Activated CD4-positive, alpha-beta memory T cell treated with anti-CD3 and anti-CD28 coated beads, Interleukin-2, amount 10 ng/mL, durations not matched to agents 7 days and 5 days (primary cell): ENCODE measurements at places on chromosomes 1 and 21.

- DNase-seq = no peak
These were observed 2.8 kb downstream of the ACTRT2 start for GRCh38 chr1:3024019-3024418.

DNA sequence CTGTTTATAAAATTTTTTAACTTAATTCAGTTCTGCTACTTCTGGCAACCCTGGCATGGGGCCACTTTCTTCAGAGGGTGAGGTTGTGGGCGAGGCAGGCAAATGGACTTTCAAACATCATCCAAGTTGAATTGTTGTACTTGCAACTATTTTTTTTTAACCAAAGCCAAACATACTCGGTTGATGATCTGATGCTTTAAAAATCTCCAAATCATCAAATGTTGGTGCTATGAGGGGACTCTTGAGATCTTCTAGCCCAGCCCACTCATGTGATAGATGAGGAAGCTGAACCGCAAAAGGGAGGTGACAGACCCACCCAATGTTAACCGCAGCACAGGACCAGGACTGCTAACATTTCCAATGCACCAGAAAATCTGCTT, 6.7 kb downstream of the SLC1A7 start:
- DNase-seq = no peak

DNA sequence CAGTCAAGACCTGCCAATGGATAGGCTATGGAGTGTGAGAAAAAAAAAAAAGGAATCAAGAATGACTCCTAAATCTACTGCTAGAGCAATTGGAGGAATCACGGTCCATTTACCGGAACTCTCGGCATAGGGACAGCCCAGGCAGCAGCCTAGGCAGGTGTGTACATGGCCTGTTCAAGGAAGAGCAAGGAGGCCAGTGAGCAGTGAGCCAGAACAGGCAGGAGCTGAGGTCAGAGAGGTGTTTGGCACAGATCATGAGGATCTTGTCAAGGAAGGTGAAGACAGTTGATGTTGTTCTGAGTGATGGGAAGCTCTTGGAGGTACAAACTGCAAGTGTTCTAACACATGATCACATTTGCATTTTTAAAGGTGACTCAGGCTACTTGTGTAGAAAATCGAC, 40.6 kb upstream of the HHAT start:
- DNase-seq = no peak

DNA sequence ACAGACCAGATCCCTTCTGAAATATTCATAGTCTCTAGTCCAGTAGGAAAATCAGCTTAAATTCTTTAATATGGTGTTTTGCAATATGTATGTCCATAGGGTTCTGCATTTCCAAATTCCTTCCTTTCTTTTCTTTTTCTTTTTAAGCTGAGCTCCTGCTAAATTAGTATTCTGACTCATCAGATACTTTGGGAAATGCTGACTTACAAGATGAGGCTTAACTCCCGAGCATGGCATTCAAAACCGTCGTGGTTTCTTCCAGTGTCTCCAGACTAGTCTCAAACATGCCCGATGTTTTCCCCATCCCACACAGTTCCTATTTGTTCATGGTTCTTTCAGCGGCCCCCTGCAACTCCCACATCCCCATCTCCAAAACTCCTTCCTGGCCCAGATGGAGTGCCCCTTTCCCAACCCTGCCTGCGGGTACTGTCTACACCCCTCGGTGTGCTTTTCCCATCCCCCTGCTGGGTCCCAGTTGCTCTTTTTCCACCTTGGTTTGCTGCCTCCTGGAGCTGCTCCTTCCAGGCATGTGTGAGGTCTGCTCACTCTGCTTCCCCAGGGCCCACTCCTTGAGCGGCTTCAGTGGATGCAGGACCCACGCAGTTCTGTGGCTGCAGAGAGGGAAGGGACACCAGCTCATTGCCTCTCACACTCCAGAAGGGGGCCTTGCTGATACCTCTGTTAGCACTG, 19.5 kb upstream of the ETV3 start:
- DNase-seq = no peak

DNA sequence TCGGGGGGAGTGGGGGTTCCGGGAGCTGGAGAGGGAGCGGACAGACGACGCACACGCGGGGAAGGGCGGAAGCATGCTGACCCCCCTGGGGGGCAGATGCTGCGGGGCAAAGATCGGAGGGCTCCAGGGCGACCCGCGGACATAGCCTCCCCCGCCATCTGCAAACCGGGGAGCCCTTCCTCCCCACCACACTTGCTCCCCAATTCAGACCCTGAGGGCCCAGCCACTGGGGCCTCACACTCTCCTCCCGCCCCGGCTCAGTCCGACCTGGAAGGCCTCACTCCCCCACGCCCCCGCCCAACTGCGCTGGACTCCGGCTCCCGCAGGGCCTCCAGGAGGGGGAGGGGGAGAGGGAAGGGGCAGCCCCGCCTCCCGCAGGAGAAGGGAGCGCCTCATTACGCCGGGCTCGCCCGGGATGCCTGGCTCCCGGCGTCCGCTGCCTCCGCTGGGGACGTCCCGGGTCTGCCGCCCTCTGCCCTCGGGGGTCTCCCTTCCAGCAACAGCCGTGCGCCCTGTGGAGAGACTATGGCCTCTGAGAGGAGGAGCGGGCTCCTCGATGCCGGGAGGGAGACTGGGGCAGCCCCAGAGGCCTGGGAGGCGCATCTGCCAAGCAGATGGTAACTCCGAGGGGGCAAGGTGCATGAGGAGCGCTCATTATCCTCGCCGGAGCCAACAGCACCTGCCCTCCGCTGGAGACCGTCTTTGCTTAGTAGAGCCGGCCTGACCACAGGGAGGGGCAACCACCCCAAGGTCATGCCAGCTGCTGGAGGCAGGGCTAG, 636 bp upstream of the CAMK2N1 start:
- no peak for DNase-seq

DNA sequence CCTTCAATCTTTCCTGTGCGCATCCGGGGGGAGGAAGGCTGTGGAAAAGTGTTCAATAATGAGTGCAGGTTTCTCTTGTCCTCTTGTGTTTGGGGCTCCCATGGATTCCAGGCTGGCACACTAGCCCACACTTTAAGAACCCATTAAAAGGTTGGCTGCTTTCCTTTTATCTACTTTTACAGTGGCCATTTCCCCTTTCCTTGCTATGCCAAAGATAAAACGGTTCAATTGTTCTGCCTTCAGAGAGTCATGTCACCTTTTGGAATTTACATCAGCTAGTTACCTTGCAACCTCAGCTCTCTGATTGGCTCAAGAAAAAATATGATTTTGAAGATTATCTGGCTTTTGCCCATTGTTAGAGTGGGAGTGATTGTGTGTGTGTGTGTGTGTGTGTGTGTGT, 182.3 kb downstream of the SDCCAG8 start:
- no peak for DNase-seq

GRCh38 chr1:183039985-183040447, 16.8 kb downstream of the LAMC1 start:
- DNase-seq = no peak

DNA sequence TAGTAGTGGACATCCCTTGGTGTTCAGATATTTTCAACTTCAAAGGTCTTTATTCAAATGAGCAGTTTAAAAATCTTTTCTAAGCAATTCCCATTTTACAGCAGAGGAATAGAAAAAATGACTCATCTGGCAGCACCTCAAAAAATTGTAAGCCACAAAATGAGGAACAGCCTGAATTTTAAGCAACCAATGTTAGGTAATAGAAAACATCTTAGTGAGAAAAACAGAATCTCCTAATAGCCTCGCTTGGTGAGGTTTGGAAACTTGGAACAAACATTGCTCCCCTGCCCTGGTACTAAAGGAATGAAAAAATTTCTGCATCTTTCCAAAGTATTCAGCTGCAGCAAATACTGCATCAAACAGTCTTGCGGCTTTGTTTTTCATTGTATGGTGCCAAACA, 264.4 kb downstream of the NTNG1 start:
- no peak for DNase-seq

- peak; percentile 80 for DNase-seq
These were observed 21.9 kb upstream of the IVNS1ABP start for GRCh38 chr1:185338719-185339622.

DNA sequence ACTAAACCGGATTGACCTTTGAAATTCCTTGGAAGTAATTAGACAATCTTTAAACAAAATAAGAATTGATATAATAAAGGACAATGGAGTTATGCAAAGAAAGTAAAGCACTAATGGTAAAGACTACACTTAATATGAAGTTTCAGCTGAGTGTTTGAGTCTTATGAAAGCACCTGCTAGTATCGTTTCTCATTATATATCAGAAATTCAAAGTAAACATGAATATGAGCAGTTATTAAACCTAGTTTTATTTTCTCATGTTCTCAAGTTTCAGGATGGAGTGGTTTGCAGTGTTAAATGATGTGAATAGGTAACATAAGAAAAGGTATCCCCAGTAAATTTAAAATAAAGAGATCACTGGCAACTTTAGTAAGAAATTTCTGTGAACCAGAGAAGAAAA, 188.6 kb downstream of the ZP4 start:
- no peak for DNase-seq
